ENCODE measurements at places on chromosomes 4 and X. TPM values are rescaled to one million over a fixed set of nuclear protein-coding genes. Genes with fewer than 3 reads are reported as not detected.

The VAMP7 gene
- 29.6 TPM for total RNA-seq

The DCAF8L2 gene
- total RNA-seq: not detected

The TCEANC gene
- 0.95 TPM for total RNA-seq

The NLGN4X gene
- total RNA-seq: not detected

The TLR8 gene
- not detected for total RNA-seq

The TMEM255A gene
- 0.11 TPM for total RNA-seq

The EXOC1L gene
- total RNA-seq: not detected

The ALPK1 gene
- 1.6 TPM for total RNA-seq

The MAGIX gene
- 3.7 TPM for total RNA-seq

The SLC6A8 gene
- 12.5 TPM for total RNA-seq

The NAP1L2 gene
- total RNA-seq: 0.73 TPM

The CFP gene
- total RNA-seq: 0.14 TPM

The WAS gene
- 0.52 TPM for total RNA-seq

The EMCN gene
- not detected for total RNA-seq

The PRKG2 gene
- total RNA-seq: 1.4 TPM

The MCF2 gene
- total RNA-seq: not detected

The CXCL9 gene
- not detected for total RNA-seq

The LCORL gene
- total RNA-seq: 7.5 TPM

The SHOX gene
- not detected for total RNA-seq

The SMS gene
- total RNA-seq: 237 TPM

The PPP1R2C gene
- not detected for total RNA-seq

The MUC7 gene
- not detected for total RNA-seq

The GAGE1 gene
- total RNA-seq: not detected

The CT47B1 gene
- not detected for total RNA-seq

The SOX3 gene
- total RNA-seq: not detected

The STS gene
- 2.2 TPM for total RNA-seq
